ENCODE measurements at places on chromosomes 12 and 14. TPM values are rescaled to one million over a fixed set of nuclear protein-coding genes. Genes with fewer than 3 reads are reported as not detected.

DNA sequence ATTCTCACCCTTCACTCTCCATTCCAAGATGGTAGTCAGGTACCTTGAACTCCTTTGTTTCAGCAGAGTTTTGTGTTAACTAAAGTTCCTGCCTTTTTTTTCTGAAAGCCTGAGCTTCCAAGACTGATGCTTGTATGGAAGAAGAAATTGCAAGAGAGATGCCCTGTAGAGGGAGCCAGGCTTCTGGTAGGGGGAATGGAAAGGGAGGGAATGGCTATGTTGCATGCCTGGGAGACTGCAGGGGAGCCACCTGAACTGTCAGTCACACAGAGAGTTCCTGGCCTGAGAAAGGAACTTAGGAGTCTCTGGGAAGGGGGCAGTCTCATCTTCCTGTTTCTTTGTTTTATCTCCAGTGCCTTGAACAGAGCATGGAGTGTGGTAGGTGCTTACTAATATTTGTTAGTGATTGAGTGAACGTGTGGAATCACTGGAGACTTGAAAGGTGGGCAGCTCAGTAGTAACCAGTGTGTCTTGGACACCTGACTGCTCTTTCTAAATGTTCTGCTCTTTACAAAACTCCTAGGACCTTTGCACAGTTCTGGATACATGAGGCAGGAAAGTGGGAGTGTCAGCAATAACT is 132.2 kb downstream of the ANO4 start:
- no peak for DNase-seq

GRCh38 chr12:22577667-22578066 is 33.3 kb upstream of the C2CD5 start:
- DNase-seq, result no peak

GRCh38 chr14:57749267-57749666 is 116.6 kb downstream of the SLC35F4 start:
- DNase-seq, result no peak

DNA sequence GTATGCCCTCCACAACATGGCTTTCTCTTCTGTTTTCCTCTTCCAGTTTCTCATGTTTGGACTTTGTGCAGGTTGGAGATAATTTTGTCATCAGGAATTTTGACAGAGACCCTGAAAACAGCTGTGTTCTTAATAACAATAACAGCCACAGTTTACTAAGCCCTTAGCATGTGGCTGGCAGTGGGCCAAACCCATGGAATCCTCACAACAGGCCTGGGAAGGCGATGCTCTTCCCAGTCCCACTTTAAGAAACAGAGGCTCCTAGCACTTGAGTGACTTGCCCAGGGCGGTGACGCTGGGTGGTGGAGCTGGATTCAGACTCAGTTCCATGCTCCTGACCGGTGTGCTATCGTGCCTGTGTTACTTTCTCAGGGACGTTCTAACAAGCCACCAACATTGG is 20.1 kb upstream of the PLEKHG3 start:
- peak; percentile 66 for DNase-seq

GRCh38 chr12:50572287-50572686 is 67.5 kb downstream of the DIP2B start:
- DNase-seq, result peak; percentile 40

The DNAH10 gene
- 3.9 TPM for total RNA-seq

- no peak for DNase-seq
Observed at GRCh38 chr12:65858831-65859230, 34.5 kb downstream of the HMGA2 start.

DNA sequence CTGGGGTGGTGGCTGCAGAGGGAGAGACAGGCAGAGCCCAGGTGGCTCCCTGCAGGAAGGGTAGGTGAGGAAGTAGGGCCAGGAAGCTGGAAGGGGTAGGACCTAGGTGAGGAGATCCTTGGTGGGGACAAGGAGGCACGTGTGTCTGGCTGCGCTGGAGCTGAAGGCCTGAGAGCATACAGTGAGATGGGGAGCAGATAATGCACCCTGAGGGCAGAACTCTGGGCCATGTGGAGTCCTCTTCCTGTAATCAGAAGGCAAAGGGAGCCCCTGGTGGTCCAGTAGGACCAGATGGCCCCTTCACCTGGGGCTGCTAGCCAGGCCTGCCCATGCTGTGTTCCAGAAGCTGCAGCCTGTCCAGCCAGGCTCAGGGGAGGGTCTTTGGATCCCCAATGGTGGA is 15.3 kb upstream of the KRT80 start:
- no peak for DNase-seq

- no peak for DNase-seq
Observed at GRCh38 chr12:118145113-118145797, 9.3 kb downstream of the PEBP1 start.

DNA sequence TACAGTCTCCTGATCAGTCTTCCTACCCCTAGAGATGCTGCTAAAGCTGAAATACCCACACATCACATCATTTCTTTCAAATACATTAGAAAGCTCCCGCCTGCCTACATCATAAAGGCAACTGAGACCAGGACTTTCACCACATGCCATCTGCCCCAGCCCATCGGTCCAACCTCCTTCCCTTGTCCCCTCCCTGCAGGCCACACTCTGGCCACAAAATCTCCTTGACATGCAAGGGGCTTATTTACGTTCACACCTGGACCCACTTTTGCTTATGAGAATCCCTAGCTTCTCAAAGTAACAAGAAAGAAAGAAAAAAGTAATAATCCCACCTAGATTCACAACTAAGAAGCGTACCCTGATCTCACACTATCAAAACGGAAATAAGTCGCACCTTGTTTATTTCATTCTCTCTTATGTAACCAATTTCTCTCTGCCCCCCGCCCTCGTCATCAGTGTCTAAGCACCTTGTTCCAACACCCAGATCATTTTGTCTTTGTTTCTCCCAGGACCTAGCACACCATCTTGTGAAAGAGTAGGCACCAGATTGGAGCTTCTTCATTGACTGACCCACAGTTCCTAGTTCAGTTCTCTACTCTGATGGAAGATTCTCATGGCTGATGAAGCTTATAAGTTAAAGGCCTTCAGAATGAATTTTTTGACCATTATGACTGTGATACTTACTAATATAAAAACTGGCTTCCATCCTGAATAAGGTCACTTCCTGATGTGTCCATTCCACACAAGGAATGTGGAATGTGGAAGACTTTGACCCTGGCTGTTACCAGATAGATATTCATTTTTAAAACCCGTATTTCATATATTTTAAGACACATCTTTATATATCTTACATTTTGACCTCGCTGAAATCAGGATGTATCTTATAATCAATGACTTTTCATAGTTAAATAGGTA is 7.7 kb downstream of the WSB2 start:
- no peak for DNase-seq

- DNase-seq, result no peak
Observed at GRCh38 chr12:105033851-105034250, 47.7 kb downstream of the NOPCHAP1 start.

- no peak for DNase-seq
Observed at GRCh38 chr12:71071536-71072097, 86.2 kb downstream of the TSPAN8 start.

The PLCZ1 gene
- not detected for total RNA-seq

GRCh38 chr14:82113710-82114109 is 580.1 kb upstream of the SEL1L start:
- no peak for DNase-seq

DNA sequence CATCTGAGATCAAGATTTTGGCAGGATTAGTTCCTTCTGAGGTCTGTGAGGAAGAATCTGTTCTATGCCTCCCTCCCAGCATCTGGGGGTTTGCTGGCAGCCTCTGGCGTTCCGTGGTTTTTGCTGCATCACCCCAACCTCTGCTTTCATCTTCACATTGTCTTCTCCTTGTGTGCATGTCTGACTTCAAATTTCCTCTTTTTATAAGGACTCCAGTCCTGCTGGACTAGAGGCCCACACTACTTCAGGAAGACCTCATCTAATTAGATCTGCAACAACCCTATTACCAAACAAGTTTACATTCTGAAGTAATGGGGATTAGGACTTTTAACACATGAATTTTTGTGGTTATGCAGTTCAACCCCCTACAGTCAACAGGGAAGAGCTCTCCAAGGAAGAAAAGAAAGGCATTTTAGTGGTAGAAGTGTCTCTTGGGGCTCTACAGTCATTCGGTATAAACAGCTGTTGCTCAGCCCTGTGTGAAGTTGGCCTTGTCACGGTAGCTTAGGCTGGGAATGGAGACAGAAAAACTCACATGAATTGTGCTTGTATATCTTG is 89.7 kb downstream of the CAND1 start:
- no peak for DNase-seq

GRCh38 chr12:117818400-117818799 is 150.4 kb downstream of the KSR2 start:
- no peak for DNase-seq

GRCh38 chr12:12486661-12487240 is 75.9 kb downstream of the DUSP16 start:
- no peak for DNase-seq

The NGB gene
- not detected for total RNA-seq

- peak; percentile 89 for DNase-seq
Observed at GRCh38 chr14:103057372-103058163, at the start of gene CDC42BPB. CDC42BPB (minus strand) TSS chr14:103057549; CDS start chr14:103057173, 376 bp downstream.

GRCh38 chr12:101117842-101118241 is 92.2 kb downstream of the SLC5A8 start:
- no peak for DNase-seq

DNA sequence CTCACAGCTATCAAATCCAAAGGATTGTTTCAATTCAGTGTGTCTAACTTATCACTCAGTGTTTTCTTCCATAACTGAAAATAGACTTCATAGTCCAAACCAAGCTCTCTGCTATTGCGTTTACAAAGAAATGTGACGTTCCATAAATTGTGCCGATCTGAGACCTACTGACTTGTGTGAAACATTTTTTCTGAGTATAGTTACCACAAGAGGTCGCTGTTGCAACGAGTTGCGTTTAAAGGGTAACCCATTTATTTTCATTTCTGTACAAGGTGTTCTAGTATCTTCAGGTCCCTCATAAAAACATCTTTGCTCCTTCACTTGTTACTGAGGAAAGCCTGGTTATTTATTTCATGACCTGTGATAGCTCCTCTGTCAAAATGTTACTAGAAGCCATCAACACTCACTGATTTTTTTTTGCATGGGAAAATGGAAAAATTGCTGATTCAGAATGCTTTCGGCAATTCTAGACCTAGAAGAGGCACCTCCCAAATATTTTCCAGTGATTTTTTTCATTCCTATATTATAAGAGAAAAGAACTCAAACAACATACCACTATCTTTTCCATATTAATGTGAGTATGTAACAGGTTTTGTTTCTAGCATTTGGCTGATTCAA is 60.9 kb upstream of the OR4E1 start:
- DNase-seq, result no peak

- DNase-seq, result no peak
Observed at GRCh38 chr14:54355698-54356097, 41.1 kb upstream of the CDKN3 start.

The CD163 gene
- 86.6 TPM for total RNA-seq

DNA sequence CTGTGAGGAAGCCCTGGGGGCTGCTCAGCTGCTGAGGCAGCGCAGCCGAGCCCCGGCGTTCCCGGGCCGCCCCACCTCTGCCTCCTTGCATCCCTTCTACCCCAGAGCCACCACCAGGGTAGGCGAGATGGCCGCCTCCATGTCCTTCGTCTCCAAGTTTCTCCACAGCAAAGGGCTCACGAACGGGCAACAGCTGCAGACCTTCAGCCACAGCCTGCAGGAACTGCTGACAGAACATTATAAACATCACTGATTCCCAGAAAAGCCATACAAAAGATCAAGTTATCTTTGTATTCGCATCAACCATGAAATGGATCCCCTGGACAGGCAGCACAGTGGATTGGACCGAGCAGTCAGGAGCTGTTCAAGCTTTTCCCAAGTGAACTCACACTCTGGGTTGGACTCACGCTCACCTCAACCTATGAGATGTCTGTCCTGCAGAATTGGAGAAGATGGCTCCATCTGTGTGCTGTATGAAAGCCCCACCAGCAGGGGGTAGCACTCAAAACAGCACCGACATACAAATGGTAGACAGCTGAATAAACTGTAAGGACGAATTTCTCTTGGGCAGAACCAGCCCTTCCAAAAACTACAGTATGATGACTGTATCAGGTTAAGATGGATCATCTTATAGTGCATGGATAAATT is 19.4 kb upstream of the A2M start:
- no peak for DNase-seq

DNA sequence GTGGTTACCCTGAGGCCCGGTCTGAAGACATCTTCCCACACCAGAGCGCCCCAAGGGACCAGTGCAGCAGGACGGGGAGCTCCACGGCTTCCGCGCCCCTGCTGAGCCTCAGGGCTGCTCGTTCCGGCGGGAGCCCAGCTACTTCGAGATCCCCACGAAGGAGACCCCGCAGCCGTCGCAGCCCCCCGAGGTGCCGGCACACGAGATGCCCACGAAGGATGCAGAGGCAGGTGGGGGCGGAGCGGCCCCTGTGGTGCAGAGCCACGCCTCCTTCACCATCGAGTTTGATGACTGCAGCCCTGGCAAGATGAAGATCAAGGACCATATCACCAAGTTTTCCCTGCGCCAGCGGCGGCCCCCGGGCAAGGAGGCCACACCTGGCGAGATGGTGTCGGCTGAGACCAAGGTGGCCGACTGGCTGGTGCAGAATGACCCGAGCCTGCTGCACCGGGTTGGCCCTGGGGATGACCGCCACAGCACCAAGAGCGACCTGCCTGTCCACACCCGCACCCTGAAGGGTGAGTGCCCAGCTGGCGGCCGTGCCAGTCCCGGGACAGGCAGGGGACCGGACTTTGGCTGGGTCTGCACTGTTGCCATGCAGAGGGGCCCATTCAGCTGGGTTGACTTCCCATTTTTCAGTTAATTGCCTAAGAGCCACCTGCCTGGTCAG is 18.1 kb downstream of the CEP170B start:
- DNase-seq, result no peak

- DNase-seq, result no peak
Observed at GRCh38 chr14:101858791-101859537, 97.5 kb downstream of the PPP2R5C start.

The SRRM4 gene
- under 0.01 TPM for total RNA-seq

GRCh38 chr12:27464220-27464554 is 17.7 kb downstream of the SMCO2 start:
- peak; percentile 72 for DNase-seq

- DNase-seq, result no peak
Observed at GRCh38 chr12:2739832-2740641, 54.7 kb upstream of the FKBP4 start.

GRCh38 chr12:2482938-2483660 is 311.7 kb upstream of the FKBP4 start:
- no peak for DNase-seq

DNA sequence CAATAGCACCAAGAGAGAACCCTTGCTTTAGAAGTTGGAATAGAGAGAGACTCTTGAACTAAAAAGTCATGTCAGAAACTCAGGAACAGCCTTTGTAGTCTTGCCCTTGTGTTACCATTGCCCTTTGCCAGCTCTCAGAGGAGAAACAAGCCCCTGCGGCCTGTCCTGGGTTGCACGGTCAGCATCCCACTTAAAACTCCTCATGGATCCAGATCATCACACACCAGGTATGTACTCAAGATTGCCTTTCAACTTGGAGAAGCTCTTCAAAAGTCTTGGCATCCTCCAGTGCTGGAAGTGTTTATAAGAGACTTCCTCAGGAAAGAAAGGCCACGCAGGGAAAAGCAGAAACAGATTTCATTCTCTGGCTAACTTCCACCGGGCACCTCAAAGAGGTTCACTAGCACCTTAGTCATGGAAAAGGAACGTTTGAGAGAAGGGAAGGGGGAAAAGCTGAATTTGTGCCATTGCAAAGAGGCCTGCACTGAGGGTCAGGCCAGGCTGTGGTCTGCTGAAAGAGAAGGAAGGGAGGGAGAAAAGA is 594.2 kb downstream of the MED13L start:
- no peak for DNase-seq

All from uterus (tissue), 4 donors.